Fibroblast of mammary gland (primary cell): ENCODE measurements at places on chromosomes 1 and 21.

- peak; percentile 61 for DNase-seq
Observed at GRCh38 chr1:200982071-200982945, 41.2 kb downstream of the KIF21B start.

- no peak for DNase-seq
Observed at GRCh38 chr1:188061881-188062280, 1233.1 kb downstream of the PLA2G4A start.

- no peak for DNase-seq
Observed at GRCh38 chr1:223815020-223815853, 30.5 kb downstream of the TP53BP2 start.

- DNase-seq = peak; percentile 37
Observed at GRCh38 chr1:101105877-101106276, 80.3 kb upstream of the DPH5 start.

GRCh38 chr1:236168716-236169429, 26.5 kb downstream of the GPR137B start:
- peak; percentile 85 for DNase-seq

DNA sequence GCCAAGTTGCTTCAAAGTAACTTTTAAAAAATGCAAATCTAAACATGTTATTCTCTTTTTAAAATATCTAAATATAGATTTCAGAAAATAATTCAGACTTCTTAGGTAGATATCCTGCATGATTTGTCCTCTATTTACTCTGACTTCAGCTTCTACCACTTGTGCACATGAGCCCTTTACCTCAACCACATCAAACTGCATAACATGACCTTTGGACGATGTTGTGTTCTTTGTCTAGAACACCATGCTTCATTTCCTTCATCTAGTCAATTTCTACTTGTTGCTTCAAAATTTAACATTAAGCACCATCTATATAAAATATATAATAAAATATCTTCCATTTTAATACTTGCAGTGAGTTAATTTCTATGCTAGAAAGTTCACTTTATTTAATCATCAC, 96.9 kb downstream of the PLPP3 start:
- DNase-seq = no peak

- peak; percentile 52 for DNase-seq
Observed at GRCh38 chr1:15501208-15502032, 22.6 kb downstream of the CASP9 start.

GRCh38 chr1:40606978-40607377, 58.5 kb downstream of the RIMS3 start:
- no peak for DNase-seq

DNA sequence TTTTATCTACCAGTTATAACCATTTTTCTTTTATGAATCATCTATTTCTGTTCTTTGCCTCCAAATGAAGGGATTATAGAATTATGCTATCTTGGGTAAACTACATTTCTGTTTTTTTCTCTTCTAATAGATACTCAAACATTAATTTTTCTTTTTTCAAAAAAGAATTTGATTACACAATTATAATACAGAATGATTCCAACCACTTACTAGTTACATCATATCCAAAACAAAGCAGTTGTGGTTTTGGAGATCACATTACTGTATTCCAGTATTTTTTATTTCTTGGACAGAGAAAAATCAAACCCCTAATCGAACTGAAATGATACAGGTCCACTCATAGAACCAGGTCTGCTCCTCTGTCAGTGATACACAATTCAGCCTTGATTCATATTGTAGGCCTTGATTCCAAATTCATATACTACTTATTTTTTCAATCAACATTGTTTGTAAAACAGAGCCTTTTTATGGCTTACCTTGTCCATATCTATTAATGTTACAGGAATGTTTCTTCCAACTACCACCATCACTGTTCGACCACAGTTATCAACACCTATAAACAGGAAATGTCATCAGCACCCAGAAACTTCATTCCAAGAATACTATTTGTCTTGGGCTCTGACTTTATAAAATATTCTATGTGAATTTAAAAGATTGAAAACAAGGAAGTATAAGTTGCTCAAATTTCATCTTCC, 43.2 kb downstream of the GDAP2 start:
- peak; percentile 38 for DNase-seq

- DNase-seq = peak; percentile 25
Observed at GRCh38 chr1:223189903-223190724, 47.1 kb upstream of the TLR5 start.

- peak; percentile 29 for DNase-seq
Observed at GRCh38 chr1:110050602-110051261, 16.3 kb downstream of the STRIP1 start.

- peak; percentile 88 for DNase-seq
Observed at GRCh38 chr1:224067621-224068457, 46.1 kb upstream of the FBXO28 start.

DNA sequence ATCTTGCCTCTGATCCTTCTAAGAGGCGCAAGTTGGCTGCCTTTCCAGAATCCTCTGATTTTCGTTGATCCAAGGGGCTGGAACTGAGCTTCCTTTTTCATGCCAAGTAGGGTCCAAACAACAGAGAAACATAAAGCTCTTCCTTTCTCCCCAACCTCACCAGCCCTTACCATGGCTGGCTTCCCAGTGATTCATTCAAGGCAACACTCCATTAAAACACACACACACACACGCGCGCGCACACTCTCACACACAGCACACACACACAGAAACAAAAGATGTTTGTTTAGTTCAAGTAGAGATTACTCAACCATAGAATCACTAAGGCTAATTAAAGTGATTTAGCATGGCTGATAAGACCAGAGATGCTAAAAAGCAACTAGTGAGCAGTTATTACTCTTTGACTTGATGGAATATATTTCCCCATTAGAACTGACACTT, 13.0 kb upstream of the GUCA2A start:
- peak; percentile 87 for DNase-seq

GRCh38 chr1:246219508-246220030, 287.5 kb downstream of the SMYD3 start:
- peak; percentile 40 for DNase-seq

DNA sequence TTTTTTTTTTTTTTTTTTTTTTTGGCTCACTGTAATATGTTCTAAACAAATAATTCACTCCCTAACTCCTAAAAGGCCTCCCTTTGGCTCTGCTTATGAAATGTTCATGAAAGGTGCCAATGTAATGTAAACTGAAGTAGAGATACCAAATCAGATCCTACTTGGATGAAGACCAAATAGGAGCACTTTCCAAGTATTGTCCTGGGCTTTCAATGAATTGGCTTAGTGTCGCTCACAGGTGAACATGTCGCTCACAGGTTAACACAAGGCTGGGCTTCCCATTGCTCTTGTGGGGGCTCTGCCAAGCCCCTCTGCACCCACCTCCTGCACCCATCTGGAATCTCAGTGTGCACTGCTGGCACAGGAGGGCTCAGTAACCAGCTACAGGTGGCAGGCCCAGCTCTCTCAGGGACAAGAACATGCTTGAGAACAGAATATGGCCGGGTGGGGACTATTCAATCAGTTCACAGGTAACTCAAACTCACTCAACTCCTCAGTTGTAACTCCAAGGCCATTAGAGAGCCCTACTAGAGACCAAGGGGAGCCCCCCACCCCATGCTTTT, 10.6 kb upstream of the CD58 start:
- no peak for DNase-seq

DNA sequence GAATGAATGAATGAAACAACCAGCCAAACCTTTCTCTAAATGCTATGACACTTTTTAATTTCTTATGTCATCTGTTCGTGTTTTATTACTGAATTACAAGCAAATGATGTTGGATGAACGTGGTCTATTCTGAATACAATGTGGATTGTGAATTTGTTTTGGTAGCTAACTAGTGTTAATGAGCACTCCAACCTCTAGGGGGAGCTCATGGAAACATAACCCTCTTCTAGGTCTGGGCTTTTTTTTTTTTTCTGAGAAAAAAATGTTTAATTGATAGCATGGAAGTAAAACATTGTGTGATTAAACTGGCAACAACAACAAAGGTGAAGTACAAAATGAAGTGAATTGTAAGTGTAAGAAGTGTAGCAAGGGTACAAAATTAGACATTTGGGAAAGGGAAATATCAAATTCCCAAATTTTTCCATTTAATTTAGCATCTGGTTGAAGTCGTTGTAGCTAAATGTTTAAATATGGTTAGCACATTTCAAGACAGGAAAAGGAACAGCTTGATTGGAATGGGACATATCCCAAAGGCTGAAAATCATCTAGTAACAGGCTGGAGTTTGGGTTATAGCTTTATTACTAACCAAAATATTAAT, 42.6 kb upstream of the PTGS2 start:
- peak; percentile 59 for DNase-seq

DNA sequence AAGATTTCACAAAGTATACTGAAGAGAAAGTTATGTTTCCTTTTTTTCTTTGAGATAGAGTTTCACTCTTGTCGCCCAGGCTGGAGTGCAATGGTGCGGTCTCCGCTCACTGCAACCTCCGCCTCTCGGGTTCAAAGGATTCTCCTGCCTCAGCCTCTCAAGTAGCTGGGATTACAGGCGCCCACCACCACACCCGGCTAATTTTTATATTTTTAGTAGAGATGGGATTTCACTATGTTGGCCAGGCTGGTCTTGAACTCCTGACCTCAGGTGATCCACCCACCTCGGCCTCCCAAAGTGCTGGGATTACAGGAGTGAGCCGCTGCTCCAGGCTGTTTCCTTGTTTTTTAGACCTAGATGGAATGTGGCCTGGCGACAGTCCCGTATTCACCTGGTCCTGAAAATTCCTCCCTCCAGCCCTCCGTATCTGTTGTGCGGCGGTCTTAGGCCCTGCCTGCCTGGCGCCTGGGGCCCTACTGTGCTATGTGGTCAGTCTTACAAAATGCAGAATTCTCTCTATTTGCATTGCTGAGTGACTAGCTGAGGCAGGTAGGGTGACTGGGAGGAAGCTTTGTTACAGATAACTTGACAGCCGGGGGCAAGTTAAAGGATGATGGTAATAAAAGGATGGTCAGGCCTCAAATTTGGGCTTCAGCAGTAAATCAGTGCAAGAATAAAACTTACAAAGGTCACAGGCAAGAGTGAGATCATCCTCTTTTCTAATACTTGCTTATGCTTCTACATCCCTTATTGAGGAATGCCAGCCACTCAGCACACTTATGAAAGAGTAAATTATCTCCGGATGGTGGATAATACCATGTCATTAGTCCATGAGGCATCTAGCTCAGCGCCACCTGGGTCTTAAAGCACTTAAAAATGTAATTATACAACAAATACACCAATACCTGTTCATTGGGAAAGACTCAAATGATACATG, 30.3 kb downstream of the PARK7 start:
- peak; percentile 40 for DNase-seq

DNA sequence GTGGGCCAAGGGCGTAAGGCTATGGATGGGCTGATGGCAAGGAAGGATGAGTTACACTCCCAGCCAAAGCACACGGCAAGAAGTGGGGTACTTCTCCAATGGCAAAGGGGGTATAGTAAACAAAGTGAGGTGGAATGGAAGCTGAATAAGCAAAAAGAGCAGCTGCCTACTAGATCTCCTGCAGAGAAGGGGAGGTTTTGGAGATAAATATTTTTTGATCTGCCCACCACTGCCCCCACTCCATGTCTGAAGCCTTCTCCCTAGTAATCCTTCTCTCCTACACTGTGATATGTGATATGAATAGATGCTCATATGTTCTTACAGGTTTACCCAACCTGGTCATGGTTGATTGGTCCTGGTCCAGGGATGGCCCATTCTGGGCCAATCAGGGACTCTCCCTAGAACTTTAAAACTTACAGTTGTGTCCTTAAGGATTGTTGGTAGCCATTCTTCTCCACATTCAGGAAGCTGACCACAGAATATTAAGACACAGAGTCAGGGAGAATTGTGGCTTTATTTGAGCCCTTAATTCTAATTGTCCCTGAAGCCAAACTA, 436.8 kb downstream of the OMA1 start:
- no peak for DNase-seq

DNA sequence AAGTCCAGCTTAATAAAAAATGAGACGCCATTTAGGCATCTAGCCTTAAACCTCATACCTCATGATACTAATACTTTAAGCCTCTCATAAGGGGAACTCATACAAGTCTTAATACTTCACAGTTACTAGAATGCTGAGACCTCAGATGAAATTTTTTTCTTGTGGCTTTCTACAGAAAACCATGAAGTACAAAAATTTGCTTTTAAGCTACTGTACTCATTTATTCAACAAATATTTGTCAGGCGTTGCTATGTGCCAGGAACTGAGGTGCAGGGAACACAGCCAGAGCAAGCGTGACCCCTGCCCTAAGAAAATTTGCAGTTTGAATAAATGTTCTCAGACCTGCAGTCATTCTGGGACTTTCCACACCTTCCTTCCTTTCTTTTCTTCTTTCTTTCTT, 150.6 kb downstream of the MRPL39 start:
- DNase-seq = no peak

DNA sequence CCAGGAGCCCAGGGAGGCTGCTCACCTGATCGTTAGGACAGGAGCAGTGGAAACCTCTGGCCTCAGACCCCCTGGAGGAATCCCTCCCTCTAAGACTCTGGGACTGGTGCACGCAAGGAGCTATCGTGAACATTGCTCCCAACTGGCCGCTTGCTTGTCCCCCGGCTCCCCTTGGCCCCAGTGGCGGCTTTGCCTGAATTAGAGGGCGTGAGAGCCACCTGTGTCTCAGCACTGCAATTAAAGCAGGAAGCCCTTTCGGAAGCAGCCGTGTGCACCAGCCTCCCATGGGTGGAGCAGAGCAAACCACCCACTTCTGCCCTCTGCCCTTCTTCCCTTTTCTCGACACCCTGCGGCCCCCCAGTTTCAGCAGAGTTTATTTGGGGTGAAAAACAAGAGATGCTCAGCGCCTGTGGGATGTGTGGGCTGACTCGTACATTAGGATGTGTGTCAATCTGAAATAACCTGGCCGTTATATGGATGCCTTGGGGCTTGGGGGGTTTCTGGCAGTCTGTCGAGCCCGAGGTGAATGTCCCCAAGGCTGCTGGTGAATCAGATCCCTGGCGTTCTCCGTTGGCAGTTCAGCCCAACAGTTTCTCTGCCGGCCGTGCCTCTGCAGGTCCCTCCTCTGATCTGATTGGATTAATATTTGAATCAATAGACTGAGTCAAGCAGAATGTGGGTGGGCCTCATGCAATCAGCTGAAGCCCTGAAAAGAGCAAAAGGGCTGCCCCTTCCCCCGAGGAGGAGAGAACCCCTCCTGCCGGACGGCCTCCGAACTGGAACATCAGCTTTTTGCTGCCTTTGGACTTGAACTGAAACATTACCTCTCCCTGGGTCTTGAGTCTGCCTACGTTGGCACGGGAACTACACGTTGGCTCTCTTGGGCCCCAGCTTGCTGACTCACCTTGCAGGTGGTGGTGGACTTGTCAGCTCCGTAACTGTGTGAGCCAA, 7.3 kb upstream of the UMODL1 start:
- DNase-seq = peak; percentile 10
